ENCODE measurements at places on chromosomes 7 and 10. TPM values are rescaled to one million over a fixed set of nuclear protein-coding genes. Genes with fewer than 3 reads are reported as not detected.

Gene GSAP
- total RNA-seq = 19.5 TPM

Gene SEC31B
- total RNA-seq = 49.2 TPM

Gene MAGI2
- not detected for total RNA-seq

Gene POLR2J2
- 76.6 TPM for total RNA-seq

Gene SYT15B
- total RNA-seq = not detected

Gene FZD8
- 2.1 TPM for total RNA-seq

Gene STAG3
- 5.5 TPM for total RNA-seq

DNA sequence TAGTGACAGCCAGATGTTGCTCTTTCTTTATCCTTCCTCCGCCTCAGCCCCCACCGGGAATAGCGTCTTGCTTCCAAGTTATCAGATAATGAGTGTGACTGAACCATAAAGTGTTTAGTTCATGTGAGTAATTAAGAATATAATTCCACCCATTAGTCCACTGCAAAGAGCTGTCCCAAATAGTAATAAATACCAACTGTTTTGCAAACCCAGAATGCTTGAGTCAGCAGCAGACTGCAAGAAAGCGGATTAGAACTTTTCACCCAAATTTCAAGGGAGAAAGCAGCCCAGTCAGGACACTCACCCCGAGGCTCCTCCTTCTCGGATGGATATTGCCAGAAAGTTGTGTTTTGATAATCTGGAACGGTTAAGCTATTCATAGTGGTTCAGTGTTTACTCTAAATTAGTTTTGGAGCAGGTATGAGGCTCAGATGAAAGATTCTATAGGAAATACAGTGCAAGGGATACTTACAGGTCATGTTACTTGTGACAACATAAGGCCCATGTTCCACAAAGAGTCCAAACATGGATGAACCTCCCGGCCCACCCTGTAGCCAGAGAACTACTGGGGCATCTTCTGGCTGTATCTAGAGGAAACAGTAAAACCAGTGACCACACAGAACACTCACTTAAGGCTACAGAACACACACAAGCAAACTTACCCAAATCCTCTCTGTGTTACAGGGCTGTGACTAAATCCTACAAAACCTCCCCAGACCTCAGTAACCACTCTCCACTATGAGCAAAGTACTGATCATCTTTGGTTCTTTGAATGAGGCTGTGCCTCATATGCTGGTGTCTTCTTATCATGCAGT is 50.5 kb downstream of the CPVL start:
- no peak overlapping the region for H3K4me3 ChIP-seq
- no peaks in the 10 kb centered on the region for H3K4me1 ChIP-seq
- DNase-seq = no peak
- no peak overlapping the region for H3K27ac ChIP-seq

DNA sequence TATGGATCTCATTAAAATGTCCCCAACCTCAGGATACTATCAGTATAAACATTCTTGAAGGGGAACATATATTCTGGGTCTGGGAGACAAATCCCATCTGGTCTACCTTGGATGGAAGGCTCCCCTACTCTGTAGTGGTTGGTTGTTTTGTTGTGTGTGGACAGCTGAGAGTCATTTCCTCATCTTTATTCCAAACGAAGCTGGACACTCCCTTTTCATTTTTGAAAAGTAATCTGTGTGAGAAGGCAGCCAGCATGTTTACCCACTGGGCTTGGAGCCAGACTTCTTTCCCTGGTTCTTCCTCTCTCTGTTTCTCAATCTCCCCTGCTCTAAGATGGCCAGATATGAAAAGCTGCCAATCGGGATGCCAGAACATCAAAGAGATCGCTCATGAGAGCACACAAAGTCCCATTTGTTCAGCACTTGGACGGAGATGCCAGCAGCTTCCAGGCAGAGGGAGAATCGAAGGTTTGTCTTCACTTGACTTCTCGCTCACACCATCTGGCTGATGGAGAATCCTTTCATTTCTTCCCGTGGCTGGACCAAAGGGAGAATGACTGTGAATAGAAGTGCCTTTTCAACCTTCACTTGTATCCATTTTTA is 108.1 kb upstream of the AGR3 start:
- H3K4me3 ChIP-seq = no peak overlapping the region
- no peaks in the 10 kb centered on the region for H3K36me3 ChIP-seq
- no peak overlapping the region for H3K27ac ChIP-seq
- no peaks in the 10 kb centered on the region for H3K4me1 ChIP-seq

- no peaks in the 10 kb centered on the region for H3K36me3 ChIP-seq
- no peaks in the 10 kb centered on the region for H3K27me3 ChIP-seq
- no peak overlapping the region for H3K27ac ChIP-seq
- peaks cover 6% of the 10 kb centered on the region for H3K4me1 ChIP-seq
Observed at GRCh38 chr7:3232228-3232627, 68.8 kb upstream of the SDK1 start.

Measured in CD4-positive, alpha-beta T cell (primary cell).